ENCODE measurements at places on chromosomes 12 and 14.

GRCh38 chr14:95483309-95484165 lies 32.9 kb downstream of the SYNE3 start:
- DNase-seq, result peak; percentile 91

DNA sequence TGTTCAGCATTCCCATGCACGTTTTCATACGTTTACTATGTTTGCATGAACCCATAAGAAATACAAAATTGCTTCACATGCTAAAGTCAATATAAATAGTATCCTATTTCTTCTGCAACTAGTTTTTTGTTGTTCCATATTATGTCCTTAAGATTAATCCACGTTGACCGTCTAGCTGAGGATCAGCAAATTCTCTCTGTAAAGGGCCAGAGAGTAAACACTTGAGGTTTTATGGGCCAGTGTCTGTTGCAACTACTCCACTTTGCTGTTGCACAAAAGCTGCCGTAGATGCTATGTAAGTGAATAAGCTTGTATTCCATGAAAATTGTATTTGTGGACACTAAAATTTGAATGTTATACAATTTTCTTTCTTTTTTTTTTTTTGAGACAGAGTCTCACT lies 21.1 kb upstream of the PITPNM2 start:
- no peak for DNase-seq

DNA sequence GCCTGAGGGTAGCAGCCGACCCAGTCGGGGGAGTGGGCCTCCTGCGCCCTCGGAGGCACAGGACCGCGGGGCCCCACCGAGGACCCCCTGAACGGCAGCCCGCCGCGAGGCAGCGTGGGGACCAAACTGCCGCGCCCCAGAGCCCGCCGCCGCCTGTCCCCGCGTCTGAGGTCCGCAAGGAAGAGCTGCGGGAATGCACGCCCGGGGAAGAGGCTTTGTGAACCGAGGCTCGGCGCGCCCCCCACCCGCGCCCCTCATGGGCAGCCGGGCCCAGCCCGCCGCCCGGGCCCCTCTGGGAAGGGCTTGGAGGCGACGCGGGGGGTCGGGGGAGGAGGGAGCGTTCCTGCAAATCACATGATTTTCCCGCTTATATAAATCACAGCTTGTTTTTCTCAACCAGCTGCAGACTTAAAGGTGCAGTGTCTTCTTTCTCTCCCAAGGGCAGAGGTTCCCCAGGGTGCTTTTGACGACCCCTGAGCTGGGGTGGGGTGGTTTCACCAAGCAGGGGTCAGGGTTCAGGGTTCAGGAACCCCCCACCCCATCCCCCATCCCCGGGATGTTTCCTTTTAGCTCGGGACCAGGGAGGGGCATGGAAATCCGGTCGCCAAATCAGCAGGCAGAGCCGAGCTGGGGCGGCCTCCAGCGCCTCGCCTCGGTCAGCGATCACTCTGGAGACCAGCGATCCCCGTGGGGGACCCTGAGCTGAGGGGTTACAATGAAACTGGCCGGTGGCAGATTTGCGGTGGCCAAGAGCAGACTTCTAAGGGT lies 44.7 kb upstream of the ATP23 start:
- no peak for DNase-seq

GRCh38 chr14:88305528-88306322 lies 17.3 kb downstream of the KCNK10 start:
- DNase-seq, result no peak

DNA sequence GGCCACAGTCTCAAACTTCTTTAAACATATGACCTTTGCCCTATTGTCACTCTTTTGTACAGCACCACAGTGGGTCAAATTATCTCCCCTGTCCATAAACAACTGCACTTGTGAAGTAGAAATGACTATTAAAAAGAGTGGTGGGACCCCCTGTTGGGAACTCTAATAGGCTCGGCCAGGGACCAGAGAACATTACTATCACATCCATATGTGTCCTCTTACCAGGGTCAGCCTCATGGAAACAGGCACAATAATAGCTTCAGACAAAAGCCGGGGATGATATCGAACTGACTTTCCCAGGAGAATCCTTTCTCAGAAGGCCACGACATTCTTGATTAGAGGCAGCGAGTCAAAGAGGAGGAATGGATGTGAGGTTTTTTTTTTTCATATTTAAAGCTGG lies 96.6 kb downstream of the NKX2-1 start:
- DNase-seq, result no peak

GRCh38 chr12:56224102-56224701 lies at the start of gene NABP2:
Gene NABP2, plus strand, starts transcription at chr12:56224342. Its CDS starts 515 bp downstream, at chr12:56224857.
- DNase-seq, result peak; percentile 94

DNA sequence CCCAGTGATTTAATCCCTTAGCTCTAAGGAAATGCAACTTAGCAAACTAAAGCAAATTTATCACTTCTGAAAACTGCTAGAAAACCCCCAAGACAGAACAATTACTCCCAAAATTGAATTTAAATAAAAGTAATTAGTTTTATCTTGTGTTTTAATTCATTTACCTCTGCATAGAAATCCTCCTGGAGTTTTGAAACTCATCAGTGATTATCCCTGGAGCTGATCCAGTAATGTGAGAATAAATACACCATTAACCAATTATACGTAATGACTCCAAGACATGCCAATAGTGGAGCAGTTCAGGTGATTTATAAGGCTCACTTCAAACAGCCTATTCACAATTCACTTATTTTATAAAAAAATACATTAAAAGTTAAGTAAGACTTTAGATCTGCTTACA lies 855.3 kb upstream of the FLRT2 start:
- no peak for DNase-seq

- no peak for DNase-seq
Observed at GRCh38 chr12:120321382-120322202, 6.0 kb downstream of the PLA2G1B start.

- peak; percentile 31 for DNase-seq
Observed at GRCh38 chr12:27277846-27278260, 33.8 kb downstream of the STK38L start.

DNA sequence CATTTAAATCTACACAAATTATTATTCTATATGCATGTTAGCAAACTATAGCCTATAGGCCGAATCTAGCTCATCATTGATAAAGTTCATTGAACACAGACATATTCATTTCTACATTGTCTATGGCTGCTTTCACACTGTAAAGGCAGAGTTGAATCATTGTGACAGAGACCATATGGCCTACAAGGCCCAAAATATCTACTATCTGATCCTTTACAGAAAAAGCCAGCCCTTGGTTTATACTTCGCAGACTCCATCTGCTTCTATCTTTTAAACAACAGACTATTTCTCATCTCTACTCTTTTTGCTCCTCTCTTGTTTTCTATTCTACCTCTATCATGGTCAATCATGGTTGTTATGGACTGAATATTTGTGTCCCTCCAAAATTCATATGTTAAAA lies 190.7 kb downstream of the EXOC5 start:
- no peak for DNase-seq

Data from AG09319 (cell line).